Kidney capillary endothelial cell (primary cell): ENCODE measurements at places on chromosomes 5 and 9.
A peak's percentile ranks its signal among the peaks of the same experiment; 100 is the strongest.

DNA sequence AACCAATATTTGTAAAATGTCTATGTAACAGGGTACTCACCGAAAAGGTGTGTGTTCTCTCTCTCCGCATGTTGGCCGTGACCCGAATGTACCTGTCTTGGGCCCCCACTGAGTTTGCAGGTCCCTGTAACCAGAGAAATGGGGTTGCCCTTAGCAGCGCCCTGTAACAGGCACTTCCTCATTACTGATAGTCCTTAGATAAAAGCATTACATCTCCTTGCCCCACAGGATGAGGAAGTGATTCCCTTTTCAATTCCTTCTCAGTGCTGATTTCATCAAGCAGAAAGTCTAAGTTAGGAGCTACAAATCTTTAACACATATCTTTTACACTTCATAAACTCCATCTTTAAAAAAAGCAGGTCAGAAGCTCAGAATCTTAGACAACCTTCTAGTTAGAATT lies 15.2 kb upstream of the HMHB1 start:
- DNase-seq: no peak

- no peak for DNase-seq
These were observed 565.3 kb upstream of the BRINP1 start for GRCh38 chr9:119934497-119934896.

DNA sequence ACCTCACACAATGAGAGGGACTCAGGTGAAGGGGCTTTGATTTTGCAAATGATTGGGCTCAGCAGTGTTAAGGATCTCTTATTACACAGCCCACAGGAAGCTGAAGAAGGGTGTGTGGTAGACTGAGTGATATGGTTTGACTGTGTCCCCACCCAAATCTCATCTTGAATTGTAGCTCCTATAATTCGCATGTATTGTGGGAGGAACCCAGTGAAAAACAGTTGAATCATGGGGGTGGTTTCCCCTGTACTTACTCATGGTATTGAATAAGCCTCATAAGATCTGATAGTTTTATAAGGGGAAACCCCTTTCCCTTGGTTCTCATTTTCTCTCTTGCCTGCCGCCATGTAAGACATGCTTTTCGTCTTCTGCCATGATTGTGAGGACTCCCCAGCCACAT lies 132.5 kb upstream of the FBXL7 start:
- no peak for DNase-seq

GRCh38 chr5:28903643-28904042 lies 1865.3 kb upstream of the CDH9 start:
- DNase-seq: no peak

- DNase-seq: no peak
These were observed 913.1 kb downstream of the EFNA5 start for GRCh38 chr5:106757672-106758071.

- no peak for DNase-seq
These were observed 33.8 kb downstream of the PDCD1LG2 start for GRCh38 chr9:5543875-5544702.

GRCh38 chr5:116881921-116882531 lies 307.4 kb upstream of the SEMA6A start:
- DNase-seq: no peak

DNA sequence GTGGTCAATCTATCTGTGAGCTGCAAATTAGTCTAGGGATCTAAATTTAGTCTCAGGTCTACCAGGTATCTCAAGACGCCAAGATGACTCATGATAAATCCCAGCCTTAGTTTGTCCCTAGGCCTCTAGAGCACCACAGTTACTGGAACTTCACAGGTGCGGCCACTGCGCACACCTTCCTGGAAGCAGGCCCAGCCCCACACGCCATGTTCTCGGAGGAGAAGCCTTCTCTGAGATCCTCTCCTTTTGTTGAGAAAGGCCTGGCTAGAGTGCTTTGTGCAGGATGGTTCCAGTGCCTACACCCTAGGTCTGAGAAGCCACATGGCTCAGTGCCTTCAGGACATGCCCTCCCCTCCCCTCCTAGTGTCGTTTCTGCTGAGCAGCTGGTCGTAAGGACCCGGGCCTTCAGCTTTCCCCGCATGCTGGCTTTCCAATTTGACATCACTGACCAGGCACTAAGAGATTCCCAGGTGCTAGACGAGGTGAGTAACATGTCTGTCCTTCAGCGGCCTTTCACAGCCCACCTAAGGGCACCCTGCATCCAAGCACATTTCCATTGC lies 51.9 kb downstream of the IPPK start:
- DNase-seq: no peak

DNA sequence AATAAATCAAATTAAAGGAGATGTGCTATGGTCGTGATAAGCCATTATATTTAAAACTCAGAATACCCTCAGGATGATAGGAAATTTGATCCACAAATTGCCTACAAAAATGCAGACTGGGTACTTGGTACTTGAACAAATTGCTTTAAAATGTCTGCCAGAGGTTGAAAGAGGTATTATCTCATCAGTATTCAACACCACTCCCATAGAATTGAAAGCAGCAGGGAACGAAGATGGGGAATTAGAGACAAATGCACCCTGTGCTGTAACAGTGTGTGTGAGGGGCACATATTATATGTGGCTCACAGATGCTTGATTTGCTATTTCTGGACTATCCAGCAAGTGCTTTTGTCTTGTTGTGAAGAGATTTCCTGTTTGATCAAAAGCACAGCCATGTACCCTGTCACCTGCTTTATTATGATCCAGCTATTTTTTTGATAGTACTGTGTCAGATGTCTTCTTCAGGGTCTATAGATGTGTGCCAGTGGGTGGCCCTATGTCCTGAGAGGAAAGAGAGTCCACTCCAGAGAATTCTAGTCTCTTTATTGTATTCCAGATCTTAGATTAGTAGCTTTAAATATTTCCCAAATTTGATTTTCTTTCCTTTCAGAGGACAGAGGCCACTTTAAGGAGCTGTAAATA lies 120.1 kb downstream of the XRCC4 start:
- DNase-seq: no peak

GRCh38 chr9:75382126-75382525 lies 293.8 kb downstream of the OSTF1 start:
- DNase-seq: no peak

- DNase-seq: no peak
These were observed 81.4 kb downstream of the NSUN2 start for GRCh38 chr5:6551287-6551954.

DNA sequence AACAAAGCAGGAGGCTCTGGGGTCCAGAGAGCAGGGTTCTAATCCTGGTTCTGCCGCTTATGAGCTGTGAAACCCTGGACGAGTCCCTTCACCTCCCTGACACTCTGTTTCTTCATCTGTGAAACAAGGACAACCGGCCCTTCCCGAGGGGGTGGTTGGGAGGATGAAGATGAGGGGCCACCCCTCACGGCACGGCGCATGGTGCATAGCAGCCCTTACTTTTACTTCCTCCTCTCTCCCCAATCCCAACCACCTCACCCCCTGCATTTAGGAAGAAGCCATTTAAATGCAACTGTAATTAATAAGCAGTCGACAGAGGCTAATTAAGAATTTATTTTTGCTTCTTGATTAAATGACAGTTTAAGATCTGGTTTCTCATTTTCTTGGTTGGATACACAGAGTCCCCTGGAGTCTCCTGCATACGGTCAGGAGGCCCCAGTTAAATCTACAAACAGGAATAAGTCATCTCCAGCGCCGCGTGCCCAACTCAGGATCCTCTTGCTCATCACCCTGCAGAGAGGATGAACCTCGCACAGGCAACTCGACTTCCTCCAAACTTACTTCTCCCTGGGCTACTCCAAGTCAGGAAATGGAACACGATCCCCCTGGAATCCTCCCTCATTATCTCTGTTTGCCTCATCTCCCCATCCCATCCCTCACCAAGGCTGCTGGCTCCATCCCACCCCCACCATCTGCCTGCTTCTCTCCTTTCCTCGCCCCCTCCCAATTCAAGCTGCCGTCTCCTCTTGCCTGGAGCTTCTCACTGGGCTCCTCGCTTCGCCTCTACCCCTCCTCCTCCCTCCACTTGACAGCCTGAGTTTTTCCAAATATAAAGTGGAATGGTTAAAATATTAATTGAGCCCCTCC lies 95.9 kb downstream of the HRH2 start:
- no peak for DNase-seq

GRCh38 chr9:69299315-69299714 lies 25.7 kb upstream of the ENTREP1 start:
- DNase-seq: no peak

- DNase-seq: no peak
These were observed 464.5 kb downstream of the CSNK1G3 start for GRCh38 chr5:123976379-123977033.

DNA sequence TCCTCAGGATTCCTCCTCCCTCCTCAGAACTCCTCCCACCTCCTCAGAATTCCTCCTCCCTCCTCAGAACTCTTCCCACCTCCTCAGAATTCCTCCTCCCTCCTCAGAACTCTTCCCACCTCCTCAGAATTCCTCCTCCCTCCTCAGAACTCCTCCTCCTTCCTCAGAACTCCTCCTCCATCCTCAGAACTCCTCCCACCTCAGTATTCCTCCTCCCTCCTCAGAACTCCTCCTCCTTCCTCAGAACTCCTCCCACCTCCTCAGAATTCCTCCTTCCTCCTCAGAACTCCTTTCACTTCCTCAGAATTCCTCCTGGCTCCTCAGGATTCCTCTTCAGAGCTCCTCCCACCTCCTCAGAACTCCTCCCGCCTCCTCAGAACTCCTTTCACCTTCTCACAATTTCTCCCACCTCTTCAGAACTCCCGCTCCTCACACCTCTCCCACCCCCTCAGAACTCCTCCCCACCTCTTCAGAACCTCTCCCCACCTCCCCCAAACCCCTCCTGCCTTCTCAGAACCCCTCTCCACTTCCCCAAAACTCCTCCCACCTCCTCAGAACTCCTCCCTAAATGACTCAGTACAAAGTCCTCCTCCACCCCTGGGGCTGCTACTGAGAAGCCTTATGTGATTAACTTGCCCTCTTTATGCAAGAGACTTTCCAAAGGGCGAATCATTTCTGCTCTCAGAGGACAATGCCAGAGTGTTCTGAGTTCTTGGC lies 23.2 kb downstream of the SLC46A2 start:
- no peak for DNase-seq

DNA sequence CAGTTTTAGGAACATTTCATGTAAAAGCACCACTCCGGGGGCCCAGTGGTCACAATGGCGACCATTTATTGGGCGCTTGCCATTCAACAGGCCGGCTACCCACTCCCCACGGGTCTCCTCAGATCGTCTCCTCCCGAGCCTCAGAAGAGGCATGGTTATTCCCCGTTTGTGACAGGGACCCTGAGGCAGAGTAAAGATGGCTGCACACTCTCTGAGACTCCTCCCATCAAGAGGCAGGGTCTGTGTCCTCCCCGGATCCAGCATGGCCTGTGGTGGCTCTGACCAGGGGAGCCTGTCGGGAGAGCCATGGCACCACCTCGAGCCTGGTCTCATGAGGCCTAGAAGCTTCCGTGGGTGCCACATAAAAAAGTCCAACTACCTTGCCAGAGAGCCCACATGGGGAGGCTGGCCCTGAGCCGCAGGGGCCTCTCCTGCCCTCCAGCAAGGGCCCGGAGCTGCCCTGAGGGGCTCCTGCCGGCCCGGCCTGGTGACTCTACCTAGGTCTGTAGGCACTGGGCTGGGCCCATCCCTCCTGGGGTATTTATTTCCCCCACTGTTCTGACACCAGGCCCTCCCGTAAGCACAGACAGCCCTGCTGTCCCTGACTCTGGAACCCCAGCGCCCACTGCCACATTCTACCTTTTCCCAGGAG lies 90.8 kb downstream of the VAV2 start:
- no peak for DNase-seq

DNA sequence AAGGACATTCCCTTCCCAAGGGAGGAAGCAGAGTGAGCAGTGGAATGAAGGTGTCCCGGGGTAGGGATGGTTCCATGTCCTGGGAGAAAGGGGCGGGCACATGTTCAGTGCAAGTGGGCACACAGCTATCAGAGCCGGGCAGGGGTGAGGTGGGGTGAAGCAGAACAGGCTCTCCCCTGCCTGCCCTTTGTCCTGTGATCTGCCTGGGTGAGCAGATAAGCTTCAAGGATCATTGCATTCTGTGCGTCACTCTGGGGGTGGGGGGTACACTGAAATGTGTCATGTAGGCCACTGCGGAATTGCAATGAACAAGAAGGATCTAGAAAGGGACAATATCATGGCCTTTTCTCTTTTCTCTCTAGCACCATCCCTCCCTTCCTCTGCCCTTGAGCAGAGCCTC lies 61.7 kb upstream of the SHB start:
- no peak for DNase-seq

DNA sequence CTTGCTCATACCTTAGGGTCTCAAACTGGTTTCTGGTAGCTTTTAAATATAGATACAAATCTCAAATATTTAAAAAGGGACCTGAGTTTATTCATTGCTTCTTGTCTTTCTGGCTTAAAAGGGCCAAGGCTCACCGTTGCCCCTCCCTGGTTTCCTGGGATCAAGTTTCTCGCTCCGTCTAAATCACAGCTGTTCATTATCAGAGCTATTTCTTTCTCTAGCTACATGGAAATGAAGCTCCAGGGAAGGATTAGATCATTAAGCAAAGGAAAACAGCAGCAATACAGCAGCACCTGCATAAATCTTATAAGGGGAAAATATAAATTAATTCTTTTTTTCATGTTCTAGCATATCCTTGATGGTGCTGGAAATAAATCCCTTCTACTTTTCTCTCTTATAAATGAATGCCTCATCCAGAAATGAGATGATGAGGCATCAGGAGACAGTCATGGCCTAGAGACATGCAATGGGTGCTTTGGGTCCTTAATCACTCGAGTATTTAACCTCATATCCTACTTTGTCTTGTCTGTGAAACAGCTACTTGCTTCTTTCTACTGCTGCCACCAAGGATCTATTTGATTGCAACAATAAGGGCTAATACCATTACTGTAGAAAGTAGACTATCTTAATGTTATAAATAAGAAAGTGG lies 320.1 kb downstream of the TRPM3 start:
- DNase-seq: no peak

- DNase-seq: no peak
These were observed 280.4 kb downstream of the PBX3 start for GRCh38 chr9:126027566-126027965.

DNA sequence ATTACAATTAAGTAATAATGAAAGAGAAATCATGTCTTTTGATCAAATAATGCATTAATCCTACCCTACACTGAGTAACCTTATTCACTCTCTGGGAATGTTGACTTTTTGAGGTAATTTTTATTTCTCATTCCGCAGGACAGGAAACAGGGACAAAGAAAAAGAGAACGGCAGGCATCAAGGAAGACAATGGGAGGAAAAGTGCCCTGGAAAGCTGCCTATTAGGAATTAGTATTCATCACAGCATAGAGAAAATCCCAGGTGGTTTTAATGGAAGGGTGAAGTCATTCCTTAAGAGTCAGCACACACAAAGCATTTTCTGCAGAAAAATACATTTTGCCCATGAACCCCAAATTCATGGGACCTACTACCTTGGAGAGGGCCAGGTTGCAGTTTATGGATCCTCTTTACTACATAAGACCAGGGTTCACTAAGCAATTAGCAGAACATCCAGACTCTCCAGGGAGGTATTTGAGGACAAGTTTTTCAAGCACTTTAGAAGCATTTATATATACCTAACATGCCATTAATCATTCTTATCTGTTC lies 9.4 kb downstream of the FSTL4 start:
- DNase-seq: peak; percentile 24

GRCh38 chr5:64637837-64638443 lies 52.4 kb upstream of the SHISAL2B start:
- DNase-seq: no peak
